Amygdala (tissue), 56 donors: ENCODE measurements at places on chromosomes 11 and 22.

DNA sequence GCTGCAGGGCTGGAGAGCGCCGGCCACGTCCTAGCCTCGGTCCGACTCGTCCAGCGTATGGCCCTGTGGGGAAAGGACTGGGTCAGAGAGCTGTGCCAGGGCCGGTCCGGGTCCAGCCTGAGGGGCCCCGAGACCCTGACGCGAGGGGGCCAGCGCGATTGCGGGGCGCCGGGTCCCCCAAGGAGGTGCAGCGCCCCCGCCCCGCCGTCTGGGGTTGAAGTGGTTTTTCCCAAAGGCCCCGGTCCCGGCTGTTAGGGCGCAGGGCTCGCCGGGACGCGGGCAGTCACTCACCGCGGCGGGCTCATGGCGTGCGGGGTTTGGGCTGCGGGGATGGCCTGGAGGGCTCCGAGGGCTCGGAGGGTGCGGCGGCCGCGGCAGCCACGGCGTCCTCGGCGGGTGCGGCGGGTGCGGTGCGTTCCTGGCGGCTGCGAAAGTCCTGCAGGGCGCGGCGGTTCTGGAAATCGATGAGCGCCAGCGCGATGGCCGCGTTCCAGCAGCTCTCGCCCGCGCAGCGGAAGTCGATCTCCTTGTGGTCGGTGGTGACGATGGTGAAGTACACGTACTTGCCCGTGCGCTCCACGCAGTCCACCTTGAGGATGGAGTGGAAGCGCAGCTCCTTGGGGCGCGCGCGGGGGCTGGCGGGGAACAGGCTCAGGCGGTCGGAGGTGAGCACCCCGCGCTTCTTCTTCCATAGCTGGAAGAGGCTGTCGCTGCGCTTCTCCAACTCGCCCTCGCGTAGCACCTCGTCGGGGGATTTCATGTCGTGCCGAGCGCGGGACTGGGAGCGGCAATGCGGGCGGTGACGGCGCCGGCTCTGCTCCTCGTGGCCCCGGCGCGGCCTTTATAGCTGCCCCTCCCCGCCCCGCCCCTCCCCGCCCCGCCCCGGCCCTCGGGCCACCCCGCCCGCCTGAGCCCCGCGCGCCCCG is at the start of gene PHLDA2:
TSS of gene PHLDA2 (minus strand) at position 816 of the 926 bp plus-strand sequence. CDS start at position 760, 56 bp downstream.
- DNase-seq, result no peak

GRCh38 chr11:9609002-9609759 is 35.7 kb downstream of the WEE1 start:
- DNase-seq, result no peak

- no peak for DNase-seq
These were observed 56.1 kb downstream of the IGLL5 start for GRCh38 chr22:22943521-22944267.

GRCh38 chr11:47786373-47786772 is 19.2 kb upstream of the FNBP4 start:
- DNase-seq, result no peak

DNA sequence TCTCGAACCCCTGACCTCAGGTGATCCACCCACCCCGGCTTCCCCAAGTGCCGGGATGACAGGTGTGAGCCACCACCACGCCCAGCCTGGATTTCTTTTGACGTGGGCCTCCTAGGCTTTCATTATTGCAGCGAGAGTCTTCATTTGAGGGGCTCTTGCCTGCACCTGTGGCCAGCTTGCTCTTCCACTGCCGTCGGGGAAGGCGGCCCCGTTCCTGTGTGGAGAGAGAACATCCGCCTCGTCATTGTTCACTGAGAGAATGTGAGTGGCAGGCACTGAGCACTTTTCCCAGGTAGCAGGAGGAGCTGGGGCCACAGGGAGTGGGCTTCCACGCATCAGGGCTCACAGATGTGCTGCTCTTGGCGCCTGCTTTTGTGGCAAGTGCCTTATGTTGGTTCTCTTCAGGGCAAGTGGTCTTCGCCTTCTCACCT is 365.0 kb downstream of the TBC1D22A start:
- no peak for DNase-seq

DNA sequence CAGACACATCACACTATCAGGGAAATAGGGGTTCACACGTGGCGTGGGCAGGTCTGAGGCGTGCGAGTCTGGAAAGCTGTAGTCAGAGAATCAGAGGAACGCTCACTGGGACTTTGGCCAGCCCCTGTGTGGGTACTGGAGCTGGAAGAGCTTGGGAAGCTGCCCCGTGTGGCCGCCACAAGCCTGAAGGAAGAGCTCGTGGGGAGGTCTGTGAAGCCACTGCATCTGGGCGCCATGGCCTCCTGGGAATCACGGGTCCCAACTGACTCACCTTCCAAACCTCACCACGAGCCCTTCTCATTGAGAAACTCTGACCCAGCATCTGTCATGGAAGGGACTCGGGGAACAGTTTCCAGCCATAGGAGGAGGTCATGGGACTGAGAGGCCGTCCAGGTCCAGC is 5.9 kb upstream of the MRGPRF start:
- no peak for DNase-seq

DNA sequence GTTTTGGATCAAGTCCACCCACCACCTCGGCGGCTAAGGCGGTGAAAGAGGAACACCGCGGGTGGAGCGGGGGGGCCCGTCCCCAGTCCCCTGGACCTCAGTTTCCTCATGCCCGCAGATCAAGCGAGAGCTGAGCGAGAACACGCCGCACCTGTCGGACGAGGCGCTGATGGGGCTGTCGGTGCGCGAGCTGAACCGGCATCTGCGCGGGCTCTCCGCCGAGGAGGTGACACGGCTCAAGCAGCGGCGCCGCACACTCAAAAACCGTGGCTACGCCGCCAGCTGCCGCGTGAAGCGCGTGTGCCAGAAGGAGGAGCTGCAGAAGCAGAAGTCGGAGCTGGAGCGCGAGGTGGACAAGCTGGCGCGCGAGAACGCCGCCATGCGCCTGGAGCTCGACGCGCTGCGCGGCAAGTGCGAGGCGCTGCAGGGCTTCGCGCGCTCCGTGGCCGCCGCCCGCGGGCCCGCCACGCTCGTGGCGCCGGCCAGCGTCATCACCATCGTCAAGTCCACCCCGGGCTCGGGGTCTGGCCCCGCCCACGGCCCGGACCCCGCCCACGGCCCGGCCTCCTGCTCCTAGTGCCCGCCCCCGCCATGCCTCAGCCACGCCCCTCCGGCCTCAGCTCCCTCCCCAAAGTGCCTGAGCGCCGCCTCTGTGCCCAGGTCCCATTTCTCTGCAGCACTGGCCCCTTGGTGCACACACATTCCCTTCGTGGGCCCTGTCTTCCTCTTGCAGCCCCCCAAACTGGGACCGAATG is 12.7 kb downstream of the MAFF start:
- DNase-seq, result no peak

DNA sequence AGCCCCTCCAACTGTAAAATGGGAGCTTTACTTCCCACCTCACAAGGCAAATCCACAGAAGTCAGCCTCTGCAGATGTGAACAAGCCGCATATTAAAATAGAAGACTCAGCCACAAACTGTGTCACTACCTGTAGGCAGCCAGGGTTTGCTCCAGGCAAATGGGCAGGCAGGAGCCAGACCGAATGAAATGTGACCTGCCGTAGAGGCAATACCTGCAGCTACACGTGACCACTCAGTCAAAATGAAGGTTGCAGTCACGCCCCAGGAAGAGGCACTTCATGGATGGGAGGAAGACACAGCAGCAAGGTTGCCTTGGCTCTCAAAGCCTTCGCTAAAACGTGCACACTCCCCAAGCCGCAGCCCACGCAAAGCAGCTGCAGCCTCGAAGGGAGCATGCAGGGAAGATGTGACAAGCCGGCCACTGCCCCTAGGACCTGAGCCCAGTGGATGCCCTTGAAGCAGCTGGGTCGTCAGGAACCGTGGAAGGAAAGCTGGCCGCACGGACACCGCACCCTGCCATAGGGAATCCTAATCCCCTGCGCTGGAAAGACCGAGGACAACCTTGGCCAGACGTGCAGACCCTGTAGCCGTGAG is 53.1 kb downstream of the SHANK2 start:
- no peak for DNase-seq

DNA sequence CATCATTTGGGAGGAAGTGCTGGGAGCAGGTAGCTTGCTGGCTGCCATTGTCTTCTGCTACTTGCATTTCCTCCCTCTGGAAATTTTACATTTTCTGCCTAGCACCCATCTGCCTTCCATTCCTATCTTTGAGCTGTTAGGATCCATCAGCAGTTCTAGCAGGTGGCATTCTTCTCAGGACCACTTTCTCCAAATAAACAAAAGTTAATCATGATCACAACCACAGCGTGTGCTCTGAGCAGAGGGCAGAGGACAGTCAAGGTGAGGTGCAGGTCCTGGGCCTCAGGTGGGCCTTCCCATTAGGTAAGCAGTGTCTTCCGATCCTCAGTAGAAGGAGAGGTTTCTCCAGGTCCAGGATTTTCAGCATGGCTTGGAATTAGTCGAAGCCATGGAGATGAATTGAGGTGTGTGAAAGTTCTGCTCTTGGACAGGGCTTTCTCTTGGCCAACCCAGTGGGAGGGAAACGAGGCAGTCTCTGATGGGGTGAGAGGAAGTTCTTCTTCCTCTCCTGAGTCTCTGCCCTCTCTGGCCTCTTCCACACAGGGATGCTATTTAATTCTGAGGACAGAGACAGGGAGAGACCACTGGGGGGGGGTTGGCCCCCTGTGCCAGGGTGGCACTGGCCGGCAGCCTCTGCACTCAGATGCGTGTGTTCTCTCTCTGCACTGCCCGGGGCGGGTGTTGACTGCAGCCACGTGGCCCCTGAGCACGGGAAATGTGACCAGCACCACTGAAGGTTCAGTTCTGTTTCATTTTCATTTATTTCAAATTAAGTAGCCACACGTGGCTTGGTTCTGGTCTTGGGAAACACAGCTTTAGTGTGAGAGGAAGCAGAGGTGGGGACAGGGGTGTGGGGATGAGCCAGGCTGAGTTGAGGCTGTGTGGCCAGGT is 170.8 kb downstream of the TBC1D22A start:
- DNase-seq, result no peak

- DNase-seq, result no peak
These were observed 149.3 kb downstream of the RBFOX2 start for GRCh38 chr22:35879351-35879750.

DNA sequence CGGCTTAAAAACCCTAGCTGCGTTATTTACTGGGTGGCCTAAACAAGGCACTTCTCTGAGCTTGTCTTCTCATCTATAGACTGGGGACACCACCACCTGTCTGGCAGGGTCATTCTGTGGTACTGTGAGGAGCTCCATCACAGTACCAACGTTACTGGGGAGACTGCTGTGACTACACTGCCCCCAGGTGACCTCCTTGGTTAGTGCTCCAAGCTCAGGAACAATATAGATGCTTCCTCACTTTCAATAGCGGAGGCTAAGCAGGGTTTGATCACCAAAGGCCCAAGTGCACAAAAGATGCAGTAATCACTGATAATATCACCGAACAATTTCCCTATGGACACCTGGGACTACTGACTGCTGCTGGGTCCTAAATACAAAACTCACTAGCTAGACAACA is 18.8 kb downstream of the PRPF19 start:
- no peak for DNase-seq

GRCh38 chr11:110349138-110349996 is 53.0 kb upstream of the RDX start:
- DNase-seq, result no peak

DNA sequence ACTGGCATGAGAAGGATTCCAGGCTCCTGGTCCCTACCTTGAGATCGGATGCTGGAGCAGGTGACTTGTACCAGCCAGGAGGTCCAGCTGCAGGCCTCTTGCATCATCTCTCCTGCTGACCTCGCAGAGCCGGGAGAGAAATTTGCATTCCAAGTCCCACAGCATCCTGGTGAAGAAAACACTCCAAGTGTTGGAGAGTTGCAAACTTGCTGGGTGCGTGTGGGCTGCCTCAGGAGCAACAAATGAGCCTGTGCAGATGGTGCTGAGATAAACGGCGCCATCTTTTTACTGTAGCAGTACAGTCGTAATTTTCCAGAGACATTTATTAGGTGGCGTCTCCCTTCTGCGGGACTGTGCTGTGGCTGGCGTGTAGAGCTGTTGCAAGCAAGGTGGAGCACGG is 32.1 kb upstream of the ZBTB16 start:
- DNase-seq, result no peak

DNA sequence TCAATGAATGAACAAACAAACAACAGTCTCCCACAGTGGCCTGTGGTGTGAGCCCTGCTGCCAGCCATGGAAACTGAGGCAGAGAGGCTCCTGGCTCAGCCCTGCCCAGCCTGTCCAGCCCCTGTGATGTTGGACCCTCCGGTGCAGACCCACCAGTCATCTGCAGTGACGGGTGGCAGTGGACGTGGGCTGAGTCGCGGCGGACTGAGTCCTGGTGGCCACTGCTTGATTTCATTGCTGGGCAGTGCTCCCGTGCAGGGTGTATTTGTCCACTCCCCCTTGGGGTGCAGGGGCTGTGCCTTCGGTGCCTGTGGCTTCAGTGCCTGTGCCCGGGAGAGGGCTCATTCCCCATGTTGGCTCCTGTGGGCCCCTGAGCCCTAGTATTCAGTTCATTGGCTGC is 31.9 kb upstream of the MUC5AC start:
- DNase-seq, result no peak

GRCh38 chr11:65516135-65516968 is 8.5 kb upstream of the SCYL1 start:
- no peak for DNase-seq

DNA sequence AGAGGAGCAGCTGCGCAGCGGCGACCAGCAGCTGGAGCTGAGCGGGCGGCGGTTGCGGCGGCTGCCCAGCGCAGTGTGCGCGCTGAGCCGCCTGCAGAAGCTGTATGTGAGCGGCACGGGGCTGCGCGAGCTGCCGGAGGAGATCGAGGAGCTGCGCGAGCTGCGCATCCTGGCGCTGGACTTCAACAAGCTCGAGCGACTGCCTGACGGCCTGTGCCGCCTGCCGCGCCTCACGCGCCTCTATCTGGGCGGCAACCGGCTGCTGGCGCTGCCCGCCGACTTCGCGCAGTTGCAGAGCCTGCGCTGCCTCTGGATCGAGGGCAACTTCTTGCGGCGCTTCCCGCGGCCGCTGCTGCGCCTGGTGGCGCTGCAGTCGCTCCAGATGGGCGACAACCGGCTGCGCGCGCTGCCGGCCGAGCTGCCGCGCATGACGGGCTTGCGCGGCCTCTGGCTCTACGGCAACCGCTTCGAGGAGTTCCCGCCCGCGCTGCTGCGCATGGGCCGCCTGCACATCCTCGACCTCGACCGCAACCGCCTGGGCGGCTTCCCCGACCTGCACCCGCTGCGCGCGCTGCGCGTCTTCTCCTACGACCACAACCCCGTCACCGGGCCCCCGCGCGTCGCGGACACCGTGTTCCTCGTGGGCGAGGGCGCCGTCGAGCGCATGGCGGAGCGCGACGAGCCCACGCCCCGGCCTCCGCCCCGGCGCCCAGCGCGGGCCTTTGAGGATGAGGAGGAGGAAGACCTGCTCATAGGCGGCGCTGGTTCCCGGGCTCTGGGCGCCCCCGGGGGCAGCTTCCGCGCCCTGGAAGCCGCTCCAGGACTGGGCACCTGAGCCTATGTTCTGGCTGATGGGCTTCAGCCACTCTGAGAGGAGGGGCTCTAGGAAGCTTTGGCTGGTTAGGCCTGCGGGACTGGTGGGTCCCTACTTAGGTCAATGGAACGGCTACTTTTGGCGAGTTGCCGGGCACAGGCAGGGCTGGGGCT is 787 bp downstream of the LRRC10B start:
- no peak for DNase-seq

DNA sequence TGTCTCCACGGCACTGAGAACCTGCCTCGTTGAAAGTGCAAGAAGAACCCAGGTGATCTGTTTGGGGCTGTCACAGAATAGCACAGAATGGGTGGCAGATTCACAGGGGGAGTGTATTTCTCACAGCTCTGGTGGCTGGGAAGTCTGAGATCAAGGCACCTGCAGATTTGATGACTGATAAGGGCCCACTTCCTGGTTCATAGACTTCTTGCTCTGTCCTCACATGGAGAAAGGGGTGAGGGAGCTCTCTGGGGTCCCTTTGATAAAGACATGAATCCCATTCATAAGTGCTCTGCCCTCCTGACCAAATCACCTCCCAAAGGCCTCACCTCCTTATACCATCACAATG is 198.5 kb upstream of the SORL1-AS1 start:
- no peak for DNase-seq

- DNase-seq, result no peak
These were observed 53.1 kb downstream of the TBC1D22A start for GRCh38 chr22:46815559-46815895.
